ENCODE measurements at places on chromosomes 4 and X.

DNA sequence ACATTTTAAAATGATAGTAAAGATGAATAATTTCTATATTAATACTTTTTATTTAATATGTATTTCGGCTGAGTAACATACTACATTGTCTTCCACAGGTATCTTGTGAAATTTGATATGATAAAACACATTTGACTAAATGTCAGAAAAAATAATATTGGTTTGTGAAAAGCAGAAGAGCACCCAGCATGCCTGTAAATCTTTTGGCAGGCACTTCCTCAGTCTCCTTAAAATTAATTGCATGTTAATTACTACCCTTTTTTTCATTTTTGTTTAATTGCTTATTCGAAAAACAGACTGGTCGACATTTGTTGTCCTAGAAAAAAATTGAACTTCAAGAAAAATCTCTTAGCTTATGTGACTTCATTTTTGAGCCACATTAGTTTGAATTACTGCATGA is 40.6 kb downstream of the CLCN3 start:
- no peak for DNase-seq

GRCh38 chrX:7286168-7286837 is 138.3 kb upstream of the PUDP start:
- no peak for DNase-seq

DNA sequence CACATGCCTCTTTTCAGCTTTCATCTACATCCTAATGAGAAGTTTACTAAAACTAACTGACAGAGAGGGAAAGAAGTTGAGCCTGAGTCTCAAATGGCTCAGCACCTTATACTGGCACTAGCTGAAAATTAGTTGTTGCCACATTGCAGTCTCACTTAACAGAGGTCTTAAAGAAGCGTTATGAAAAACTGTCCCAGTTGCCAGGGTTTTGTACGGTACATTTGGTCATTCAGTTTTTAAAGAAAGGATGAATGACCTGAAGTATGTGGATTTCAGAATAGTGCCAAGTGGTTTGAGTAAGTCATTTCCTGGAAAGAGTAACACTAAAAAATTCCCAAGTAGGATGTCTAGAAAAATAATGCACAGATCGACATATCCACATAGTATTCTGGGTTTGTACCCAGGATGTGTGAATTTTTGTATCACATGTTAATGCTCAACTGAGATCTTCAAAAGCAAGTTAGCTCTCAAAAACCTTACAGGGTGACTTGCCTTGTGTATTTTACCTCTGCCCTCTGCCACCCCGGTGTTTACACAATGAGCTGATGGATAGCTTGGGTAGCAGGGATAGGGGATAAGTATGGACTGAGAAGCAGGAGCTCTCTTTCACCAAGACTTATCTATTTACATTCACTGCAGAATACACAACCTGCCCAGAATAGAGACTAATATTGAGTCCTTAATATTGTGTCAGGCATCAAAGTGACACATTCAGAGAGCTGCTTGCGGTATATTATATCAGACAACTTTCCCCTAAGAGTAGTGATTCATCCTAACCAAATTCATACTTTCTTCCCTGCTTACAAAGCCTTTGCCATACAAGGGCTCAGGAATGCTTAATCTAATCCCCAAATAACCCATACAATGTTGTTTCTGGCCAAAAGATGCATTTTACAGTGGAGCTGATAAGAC is 1075.7 kb upstream of the PABPC4L start:
- DNase-seq, result no peak

- DNase-seq, result no peak
These were observed 144.9 kb downstream of the FHIP1A start for GRCh38 chr4:151553874-151554273.

DNA sequence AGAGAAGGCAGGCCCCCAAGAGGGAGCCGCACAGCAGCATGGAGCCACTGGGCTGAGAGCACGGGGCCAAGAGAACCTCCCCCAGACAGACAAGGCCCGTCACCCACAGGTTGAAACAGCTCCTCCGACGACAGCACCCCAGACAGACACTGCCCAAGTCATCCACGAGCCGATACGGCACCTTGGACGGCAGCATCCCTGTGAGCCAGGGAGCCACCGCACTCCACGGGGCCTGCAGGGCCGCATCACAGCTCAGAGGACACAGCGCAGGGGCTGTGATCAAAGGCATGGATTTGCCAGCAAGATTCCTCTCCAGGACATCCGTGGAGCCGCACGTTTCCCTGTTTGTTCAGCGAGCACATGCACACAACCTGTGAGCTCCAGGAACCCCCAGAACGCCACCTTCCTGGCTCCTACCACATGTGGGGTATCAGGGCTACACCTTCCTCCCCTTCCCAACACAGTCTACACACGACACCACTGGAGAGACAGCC is 3.9 kb downstream of the CTBP1 start:
- DNase-seq, result no peak

DNA sequence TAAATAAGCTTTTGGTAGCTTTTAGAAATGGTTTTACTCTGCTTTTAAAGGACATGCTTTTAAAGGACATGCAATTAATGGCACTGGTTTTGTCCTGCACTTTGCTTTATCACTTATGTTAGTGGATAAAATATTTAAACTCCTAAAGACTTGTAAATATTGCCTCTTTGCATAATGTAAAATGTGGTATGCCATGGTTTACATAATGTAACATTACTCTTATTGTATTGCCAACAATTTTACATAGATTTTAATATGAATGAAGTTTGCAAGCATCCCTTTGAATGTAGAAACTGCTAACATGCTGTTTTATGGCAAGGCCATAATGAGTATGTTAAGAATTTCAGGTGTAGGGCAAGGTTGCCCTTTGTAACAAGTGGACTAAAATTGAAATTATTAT is 118.4 kb downstream of the CHIC1 start:
- no peak for DNase-seq

GRCh38 chr4:25694466-25694865 is 38.8 kb downstream of the SLC34A2 start:
- no peak for DNase-seq

GRCh38 chr4:24913119-24913485 is 260 bp upstream of the CCDC149 start:
- DNase-seq, result no peak

DNA sequence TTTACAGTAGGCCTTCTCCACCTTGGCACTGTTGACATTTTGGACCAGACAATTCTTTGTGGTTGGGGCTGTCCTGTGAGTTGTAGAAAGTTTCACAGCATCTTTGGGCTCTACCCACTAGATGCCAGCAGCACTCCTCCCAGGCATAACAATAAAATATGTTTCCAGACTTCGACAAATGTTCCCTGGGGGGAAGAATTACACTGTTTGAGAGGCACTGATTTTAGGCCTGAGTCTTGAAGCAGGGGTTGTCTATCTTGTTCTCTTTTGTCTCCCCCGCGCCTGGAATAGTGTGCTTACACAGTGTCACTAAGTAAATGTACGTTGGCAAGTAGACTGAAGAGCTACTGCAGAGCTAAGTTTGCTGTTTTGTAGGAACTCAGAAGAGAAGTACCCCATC is 254.4 kb upstream of the BOD1L1 start:
- DNase-seq, result no peak

All from suppressor macrophage (primary cell).